Occipital lobe (tissue), 3 donors: ENCODE measurements at places on chromosomes 5 and 9.

GRCh38 chr9:85417674-85418073 lies 324.1 kb downstream of the AGTPBP1 start:
- DNase-seq = no peak

- no peak for DNase-seq
Measured at GRCh38 chr5:150487199-150488061, 20.5 kb upstream of the NDST1 start.

DNA sequence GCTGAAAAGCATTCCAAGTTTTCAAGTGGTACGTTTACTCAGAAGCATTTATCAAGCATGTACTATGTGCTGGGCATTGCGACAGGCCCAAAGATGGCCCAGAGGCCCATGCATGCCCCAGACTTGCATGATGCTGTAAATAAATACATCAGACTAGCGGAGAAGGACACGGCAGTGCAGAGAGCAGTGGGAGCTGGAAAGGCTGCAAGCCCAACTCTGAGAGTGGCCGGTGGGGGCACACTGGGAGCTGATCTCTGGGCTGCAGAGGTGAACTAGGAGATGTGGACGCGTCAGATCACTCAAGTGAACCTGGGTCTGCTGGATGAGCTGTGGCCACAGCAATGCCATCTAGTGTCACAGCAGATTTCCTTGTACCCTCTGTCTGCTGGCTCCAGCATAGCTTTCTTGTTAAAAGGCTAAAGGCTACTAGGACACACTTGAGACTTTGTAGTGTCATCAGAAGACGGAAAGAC lies 246.9 kb downstream of the FANCC start:
- DNase-seq = no peak

- DNase-seq = no peak
Measured at GRCh38 chr5:53089481-53089991, 20.0 kb downstream of the MOCS2 start.

DNA sequence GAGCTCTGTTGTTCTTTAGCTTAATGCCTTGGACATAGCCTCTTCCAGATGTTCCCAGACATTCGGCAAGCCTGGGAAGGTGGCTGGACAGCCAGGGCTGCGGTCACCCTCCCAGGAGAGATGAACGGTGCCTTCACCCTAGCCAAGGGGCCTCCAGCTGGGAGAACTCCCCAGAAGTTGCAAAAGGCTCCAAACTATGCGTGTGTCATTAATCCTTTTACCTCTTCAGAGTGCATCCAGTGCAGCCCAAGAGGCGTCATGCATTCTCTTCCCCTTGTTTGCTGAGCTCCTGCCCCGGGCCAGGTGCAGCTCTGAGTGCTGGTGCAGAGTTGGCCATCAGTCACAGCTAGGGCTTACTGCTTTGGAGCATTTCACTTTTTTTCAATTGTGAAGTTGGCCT lies 22.8 kb downstream of the HMCN2 start:
- DNase-seq = no peak

- DNase-seq = no peak
Measured at GRCh38 chr9:99012957-99013512, 69.3 kb downstream of the COL15A1 start.

GRCh38 chr9:4422495-4422894 lies 67.8 kb upstream of the SLC1A1 start:
- DNase-seq = no peak

GRCh38 chr5:124951661-124952060 lies 205.2 kb upstream of the ZNF608 start:
- no peak for DNase-seq

GRCh38 chr5:179836225-179837019 lies 15.7 kb downstream of the SQSTM1 start:
- no peak for DNase-seq

DNA sequence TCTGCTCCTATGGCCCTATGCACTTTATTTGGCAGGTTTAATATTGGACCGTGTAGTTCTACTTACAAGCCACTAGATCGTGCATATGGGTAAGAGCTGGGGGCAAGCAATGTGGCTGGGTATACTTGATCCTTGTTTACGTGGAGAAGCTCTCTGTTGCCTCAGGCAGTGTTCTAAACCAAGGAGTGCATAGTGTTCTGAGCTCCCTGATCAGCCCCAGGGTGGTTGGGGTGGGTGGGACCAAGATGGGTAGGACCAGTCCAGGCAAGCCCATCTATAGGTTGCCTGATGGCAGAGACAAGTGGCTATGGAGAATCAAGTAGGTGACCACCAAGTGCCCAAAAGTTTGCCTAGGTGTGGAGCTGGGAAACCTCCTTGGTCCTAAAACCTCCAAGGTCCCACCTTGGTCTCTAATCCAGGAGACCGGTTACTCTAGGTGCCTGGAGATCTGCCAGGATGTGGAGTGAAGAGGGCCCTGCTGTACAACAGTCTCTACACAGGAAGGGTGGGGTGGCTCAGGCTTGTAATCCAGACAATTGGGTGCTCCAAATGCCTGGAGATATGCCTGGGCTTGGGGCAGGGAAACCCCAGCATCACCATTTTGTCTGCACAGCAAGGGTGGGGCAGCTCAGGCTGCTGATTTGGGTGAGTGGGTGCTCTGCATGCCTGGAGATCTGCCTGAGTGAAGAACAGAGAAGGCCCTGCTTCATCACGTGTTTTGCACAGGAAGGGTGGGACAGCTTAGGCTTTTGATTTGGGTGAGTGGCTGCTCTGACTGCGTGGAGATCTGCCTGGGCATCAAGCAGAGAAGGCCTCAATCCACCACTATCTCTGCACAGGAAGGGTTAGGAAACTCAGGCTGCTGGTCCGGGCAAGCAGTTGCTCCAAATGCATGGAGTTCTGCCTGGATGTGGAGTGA lies 659.8 kb downstream of the TLE4 start:
- no peak for DNase-seq

DNA sequence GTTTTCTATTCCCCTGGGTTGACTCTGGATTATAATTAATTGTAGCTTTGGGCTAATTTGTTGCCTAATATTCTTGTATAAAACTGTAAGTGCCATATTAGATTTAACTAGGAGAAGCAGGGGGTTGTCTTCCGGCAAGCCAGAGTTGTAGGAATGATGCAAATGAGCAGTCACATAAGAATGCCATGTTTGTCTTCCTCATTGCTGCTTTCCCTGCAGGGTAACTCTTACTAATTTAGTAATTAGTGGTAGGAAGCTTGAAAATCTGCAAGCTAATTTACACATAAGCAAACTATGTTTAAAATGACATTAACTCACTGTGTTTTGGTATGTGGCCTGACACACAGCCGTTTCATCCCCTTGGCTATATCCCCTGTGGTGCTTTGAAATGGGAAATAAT lies 527.8 kb downstream of the KCTD16 start:
- no peak for DNase-seq

GRCh38 chr9:110758201-110758600 lies 89.6 kb downstream of the MUSK start:
- no peak for DNase-seq

- no peak for DNase-seq
Measured at GRCh38 chr9:135300346-135301141, 179.0 kb upstream of the PPP1R26 start.

DNA sequence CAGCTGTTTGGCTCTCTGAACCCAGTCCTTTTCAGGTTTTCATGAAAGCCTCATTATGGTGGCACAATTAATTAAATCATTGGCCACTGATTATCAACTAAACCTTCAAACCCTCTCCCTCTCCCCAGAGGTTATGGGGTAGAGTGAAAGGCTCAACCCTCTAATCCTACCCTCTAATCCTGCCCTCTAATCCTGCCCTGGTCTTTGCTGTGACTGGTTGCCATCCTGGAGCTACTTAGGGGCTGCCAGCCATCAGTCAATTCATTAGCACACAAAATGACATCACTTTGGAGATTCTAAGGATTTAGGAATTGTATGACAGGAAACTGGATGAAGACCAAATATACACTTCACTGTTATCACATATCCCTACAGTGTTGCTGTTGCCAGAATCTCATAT lies 36.1 kb downstream of the ANKS6 start:
- DNase-seq = no peak

GRCh38 chr9:94995048-94995693 lies 268.7 kb downstream of the AOPEP start:
- DNase-seq = no peak

- DNase-seq = no peak
Measured at GRCh38 chr5:102536323-102536928, 37.6 kb upstream of the SLCO6A1 start.
